ENCODE measurements at places on chromosomes 6 and 20.
A peak's percentile ranks its signal among the peaks of the same experiment; 100 is the strongest.

GRCh38 chr20:51345601-51346101 is 196.9 kb downstream of the NFATC2 start:
- peak; percentile 33 for DNase-seq

DNA sequence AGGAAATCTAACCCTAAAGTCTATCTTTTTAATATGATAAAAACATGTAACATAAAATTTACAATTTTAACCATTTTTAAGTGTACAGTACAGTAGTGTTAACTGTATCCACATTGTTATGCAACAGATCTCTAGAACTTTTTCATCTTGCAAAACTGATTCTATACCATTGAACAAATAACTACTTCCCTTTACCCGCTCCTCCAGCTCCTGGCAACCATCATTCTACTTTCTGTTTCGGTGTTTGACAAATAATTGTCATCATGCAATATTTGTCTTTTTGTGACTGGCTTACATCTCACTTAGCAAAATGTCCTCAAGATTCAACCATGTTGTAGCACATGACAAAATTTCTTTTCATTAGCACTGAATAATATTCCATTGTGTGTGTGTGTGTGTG is 203.2 kb downstream of the SIM1 start:
- DNase-seq: no peak

- DNase-seq: no peak
These were observed 390.2 kb downstream of the TENT5A start for GRCh38 chr6:81362246-81362645.

- no peak for DNase-seq
These were observed 29.0 kb upstream of the BCLAF1 start for GRCh38 chr6:136318676-136319075.

- DNase-seq: peak; percentile 54
These were observed 19.4 kb downstream of the COL11A2 start for GRCh38 chr6:33172688-33173534.

GRCh38 chr6:35798706-35799105 is 1.6 kb upstream of the CLPS start:
- DNase-seq: no peak

GRCh38 chr6:11251553-11252360 is 19.3 kb upstream of the NEDD9 start:
- DNase-seq: peak; percentile 99

- no peak for DNase-seq
These were observed 40.0 kb upstream of the APCDD1L start for GRCh38 chr20:58555078-58555765.

GRCh38 chr20:46722450-46722849 is 13.0 kb downstream of the SLC2A10 start:
- no peak for DNase-seq

DNA sequence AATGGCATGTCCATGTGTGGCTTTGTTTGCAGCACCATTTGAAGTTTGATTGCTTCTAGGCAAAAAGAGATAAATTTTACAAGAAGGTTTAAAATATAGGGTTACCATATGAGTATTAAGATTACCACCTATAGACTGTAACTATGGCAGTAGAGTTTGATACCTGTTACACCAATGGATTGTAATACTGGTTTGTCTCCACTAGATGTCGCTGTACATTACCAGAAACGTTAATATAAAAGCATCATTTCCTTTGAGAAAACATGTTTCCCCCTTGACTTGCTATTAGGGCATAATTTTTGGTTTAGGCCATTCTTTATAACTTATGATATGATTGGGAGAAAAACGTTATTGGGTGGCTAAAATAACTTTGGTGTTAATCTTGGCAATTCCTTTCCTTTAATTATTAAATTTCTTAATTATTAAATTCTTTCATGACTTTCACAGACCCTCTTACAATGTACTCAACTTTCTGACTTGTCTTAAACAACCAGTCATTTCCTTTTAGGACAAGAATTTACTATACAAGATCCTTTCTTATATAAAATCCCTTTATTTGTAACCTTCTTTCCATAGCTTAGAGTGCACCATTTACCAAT is 42.8 kb downstream of the HLA-DPB1 start:
- DNase-seq: peak; percentile 74

All from SK-MEL-5 (cell line).